Cortex of kidney (tissue), 1 donor: ENCODE measurements at places on chromosomes 7 and 10.

DNA sequence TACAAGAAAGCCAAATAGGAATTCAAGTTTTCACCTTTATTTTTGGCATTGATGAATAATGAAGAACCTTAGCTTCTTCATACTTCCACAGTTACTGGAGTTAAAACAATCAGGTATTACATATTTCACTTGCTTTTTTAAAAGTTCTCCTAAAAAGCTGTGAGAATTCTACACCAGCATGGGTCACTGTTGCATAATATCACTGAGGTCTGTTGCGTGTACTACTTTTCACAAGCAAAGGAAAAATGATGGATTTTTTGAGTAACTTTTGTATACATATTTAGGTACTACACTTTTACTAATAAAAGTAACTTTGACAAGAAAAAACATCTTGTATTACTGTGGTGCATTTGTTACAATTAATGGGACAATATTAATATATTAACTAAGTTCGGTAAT is 15.2 kb downstream of the FAM24B start:
- no peak for DNase-seq

GRCh38 chr7:74343281-74344131 is 54.3 kb downstream of the CLIP2 start:
- no peak for DNase-seq

DNA sequence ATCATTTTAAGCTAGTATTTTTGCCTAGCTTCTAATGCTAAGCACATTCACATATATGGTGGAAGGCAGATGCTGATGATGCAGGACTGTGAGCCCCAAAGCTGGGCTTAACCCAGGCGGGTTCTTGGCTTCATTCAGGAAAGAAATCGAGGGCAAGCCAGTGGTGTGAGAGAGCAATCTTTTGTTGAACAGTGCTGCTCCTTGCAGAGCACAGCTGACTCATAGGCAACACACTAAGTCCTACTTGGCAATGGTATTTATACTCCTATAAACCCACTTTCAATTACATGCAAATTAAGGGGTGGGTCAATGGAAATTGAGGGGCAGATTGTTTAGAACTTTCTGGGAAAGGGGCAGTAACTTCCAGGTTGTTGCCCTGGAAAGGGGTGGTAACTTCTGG is 42.0 kb upstream of the CELF2 start:
- DNase-seq, result no peak

DNA sequence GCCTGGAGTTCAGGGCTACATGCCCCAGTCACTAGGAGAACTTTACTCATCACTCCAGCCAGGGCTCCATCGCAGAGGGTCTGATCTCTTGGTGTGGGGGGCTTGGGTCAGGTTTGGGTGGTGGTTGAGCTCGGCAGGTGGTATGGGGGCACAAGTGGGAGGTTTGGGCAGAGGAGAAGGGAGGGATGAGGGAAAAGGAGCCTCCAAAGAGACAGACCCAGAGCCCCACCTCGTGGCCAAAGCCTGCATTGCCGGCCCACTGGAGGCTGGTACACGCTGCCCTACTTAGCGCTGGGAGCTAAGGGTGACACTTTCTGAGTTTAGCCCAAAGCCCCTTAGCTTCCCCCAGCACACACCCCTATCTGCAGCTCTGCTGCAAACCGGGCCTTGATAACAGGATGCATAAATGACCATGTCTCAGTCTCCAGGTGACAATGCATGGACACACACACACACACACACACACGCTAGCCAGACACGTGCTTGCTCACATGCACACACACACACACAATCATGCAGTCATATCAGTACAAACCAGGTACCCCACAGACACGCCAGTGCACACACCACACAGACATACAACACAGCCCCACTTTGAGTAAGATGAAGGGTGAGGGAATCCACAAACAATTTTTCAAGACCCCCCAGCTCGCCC is 14.7 kb downstream of the LZTS2 start:
- no peak for DNase-seq

GRCh38 chr10:120711860-120712259 is 139.3 kb upstream of the WDR11 start:
- DNase-seq, result no peak

DNA sequence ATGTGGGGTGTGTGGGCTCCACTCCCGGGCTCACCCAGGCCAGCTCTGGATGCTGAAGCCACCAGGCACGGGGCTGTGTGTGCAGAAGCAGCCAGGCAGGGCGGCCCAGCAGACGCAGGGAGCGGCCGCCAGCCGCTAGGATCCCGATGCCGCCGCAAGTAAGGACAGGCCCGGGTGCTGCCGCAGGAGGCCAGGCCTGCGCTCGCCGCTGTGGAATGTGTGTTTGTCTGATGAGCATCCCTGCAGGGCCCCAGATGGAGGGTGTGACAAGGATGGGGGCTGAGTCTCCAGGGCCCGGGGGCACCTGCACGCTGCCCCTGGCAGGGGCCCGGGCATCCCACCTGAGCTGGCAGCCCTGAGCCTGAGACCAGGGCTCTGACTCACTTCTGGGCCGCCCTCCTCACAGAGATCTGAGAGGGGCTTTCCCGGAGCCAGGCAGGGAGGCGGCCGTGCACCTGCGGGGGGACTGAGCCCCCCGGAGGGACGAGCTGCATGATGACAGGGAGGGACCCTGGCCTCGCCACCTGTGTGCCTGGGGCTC is 101.5 kb downstream of the FOXL3 start:
- DNase-seq, result no peak

DNA sequence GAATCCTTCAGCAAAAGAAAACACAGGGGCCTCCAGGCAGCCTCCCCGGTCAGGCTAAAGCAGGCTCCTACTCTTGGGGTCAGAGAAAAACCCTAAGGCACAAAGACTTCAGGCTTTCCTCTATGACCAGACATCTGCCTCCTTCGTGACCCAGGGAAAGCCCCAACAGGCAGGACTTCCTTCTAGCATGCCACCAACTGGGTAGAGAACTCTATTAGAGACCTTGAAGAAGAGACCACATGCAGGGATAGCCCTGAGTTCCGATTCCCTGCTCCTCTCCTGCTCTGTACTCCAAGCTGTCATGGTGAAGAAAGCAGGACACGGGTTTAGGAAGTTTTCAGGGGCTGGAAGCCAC is 1.3 kb downstream of the TRPV6 start:
- no peak for DNase-seq

DNA sequence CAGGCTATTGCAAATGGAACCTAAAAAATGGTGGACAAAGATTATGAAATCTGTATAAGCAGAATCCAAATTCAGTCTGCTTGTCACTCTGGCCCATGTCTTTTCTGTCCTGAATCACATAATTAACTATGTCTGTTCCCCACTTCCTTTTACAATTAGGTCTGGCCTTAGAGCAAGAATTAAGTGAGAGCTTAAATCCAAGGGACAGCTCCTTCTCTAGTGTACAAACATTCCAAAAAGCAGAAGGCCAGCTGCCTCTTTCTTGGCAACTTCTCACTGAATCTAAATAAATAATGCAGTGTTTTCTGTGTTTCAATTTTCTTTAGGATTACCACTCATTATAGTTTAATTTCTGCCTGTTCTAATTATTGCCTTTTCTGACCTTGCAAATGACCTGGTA is 39.3 kb upstream of the NEBL start:
- DNase-seq, result no peak

DNA sequence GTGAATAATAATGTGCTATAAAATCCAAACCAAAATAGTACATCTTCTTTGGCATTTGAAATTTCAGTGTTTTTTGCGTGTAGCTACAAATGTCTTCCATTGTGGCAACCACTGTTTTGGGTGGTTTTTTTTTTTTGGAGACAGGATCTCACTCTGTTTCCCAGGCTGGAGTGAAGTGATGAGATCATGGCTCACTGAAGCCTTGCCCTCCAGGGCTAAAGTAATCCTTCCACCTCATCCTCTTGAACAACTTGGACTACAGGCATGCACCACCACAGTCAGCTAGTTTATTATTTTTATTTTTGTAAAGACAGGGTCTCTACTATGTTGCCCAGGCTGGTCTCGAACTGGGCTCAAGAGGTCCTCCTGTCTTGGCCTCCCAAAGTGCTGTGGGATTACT is 455.1 kb downstream of the AUTS2 start:
- DNase-seq, result no peak

DNA sequence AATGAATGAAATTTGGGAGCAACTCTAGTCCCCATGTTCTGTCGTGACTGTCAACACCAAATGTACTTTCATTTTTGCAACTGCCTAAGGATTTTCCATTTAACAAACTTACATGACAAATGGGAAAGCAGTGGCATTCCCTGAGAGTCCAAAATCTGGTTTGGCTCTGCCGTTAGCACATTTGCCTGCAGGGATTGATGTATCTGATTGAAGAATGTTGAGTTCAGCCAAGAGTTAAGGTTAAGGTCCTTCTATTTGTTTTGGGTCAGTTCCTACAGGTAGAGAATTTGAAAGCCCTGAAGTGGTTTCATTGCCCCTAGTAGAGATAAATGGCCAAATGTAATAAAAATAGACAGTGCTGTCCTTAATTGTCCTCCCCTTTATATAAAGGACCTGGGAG is 406.5 kb upstream of the GALNT17 start:
- no peak for DNase-seq

- no peak for DNase-seq
These were observed 1.4 kb upstream of the LCOR start for GRCh38 chr10:96830511-96831199.

DNA sequence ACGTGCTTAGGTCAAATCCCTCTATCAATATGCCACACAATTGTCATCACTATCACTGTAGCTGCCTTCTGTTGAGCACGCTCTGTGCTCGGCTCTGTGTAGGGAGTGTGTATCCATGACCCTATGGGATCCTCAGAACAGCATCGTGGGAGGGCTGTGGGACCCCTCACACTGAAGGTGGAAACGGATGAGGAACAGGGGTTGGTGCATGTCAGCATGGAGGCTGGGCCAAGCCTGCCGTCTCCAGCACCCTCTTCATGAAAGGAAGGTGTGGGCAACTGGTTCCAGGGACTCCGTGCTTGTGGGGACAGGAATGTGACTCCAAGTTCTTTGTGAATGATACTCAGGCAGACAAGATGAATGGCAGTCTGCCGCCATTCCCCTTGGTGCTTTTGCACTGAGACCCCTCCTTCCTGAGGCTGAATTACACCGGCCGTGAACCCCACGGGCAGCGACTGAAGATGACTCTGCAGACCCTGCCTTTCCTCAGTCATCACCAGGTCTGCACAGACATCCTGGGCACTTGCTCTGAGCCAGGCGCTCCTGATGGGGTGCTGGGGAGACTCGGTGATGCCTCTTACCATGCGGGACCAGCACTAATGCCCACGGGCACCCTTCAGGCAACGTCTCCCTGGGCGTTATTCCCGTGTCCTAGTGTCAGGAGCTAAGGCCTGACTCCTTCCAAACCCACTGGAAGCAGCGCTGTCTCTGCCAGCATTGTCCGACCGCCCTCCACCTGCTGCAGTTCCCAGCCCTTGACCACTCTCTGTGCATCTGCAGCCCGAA is 495.2 kb downstream of the TCERG1L start:
- no peak for DNase-seq

- no peak for DNase-seq
These were observed 19.4 kb downstream of the MCM10 start for GRCh38 chr10:13180788-13181187.

GRCh38 chr7:43332193-43332796 is 219.8 kb downstream of the HECW1 start:
- no peak for DNase-seq

- DNase-seq, result no peak
These were observed 548 bp upstream of the BNIP3 start for GRCh38 chr10:131982185-131982756.

DNA sequence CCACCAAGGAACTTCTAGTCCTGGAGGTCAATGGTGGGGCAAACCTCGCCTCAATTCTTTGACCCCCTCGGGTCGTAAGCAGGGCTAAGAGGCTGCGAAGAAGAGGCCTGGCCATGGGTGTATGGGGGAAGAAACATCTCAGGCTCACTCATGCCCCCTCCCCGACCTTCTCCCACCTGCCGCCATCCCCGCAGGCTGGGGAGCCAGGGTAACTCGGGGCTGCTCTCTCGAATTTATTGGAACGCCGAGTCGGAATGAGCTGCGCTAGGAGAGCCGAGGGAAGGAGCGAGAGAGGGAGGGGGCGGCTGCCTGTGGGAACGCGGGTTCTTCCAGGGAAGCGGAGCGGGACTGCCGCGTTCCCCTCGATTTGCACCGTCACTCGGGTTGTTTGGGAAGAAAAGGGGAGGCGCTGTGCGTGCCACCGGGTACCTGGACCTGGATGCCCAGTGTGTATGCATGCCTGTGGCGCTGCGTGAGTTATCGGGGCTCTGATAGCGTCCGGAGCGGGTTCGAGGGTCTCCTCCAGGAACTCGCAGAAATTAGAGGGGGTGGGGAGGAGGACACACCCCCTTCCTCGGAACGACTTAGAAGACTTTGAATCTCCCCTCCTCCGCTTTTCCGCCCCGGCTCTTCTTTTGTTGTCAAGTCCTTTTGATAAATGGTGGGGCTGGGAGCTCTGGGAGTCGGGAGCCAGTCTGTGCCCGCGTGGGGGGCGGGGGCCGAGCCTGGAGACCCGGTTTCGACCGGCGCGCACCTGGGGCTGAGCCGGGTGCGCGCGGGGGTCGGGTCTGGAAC is 1.8 kb upstream of the ZNF503 start:
- no peak for DNase-seq

- no peak for DNase-seq
These were observed 85.9 kb downstream of the USP6NL start for GRCh38 chr10:11525503-11525902.

- no peak for DNase-seq
These were observed 14.7 kb downstream of the CYTH3 start for GRCh38 chr7:6257675-6258074.

GRCh38 chr7:131108212-131108940 is 219.3 kb upstream of the MKLN1 start:
- no peak for DNase-seq

GRCh38 chr10:44981172-44982113 is 2.8 kb upstream of the DEPP1 start:
- DNase-seq, result no peak

GRCh38 chr7:108132551-108133265 is 2.5 kb upstream of the LAMB4 start:
- no peak for DNase-seq

- no peak for DNase-seq
These were observed 163.7 kb upstream of the PRPS1L1 start for GRCh38 chr7:18191341-18191740.

GRCh38 chr10:67506083-67506756 is 189.8 kb downstream of the CTNNA3 start:
- DNase-seq, result no peak
